Spinal cord (tissue), 10 donors: ENCODE measurements at places on chromosomes 12 and 14.

GRCh38 chr12:113154351-113154973 lies 4.9 kb downstream of the CFAP73 start:
- DNase-seq: no peak

GRCh38 chr14:34219661-34220377 lies 242.2 kb downstream of the SPTSSA start:
- DNase-seq: no peak

- no peak for DNase-seq
These were observed 37.0 kb upstream of the PNMA1 start for GRCh38 chr14:73751157-73751691.

- no peak for DNase-seq
These were observed 104.4 kb upstream of the DIO2 start for GRCh38 chr14:80315681-80316080.

DNA sequence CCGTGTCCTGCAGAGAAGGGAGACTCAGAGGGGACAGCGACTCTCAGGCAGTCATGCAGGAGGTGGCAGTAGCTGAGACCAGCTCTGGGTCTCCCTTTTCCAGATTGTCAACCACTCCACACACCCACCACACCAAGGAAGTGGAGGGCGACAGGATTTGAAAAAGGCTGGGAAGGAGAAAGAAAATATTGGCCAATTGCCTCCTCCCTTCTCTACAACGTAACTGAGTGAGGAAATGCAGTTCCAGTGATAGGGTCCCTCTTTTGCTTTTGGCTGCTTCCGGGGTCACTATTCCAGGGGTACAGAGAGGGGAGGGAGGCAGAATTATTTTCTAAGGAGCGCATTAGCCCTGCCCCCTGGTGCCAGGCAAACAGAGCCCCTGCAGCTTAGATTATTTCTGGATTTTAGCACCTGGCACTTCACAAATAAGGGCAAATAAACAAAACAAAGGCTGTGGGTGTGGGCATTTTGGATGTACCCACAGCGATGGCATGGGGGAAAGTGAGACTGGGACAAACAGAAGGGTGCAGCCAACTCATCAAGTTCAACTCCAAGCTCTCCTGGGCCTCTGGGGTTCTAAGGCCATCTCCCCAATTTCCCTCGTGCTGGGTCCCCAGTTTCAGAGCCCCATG lies 20.4 kb downstream of the ASB2 start:
- DNase-seq: no peak

- DNase-seq: no peak
These were observed 44.3 kb downstream of the KRT80 start for GRCh38 chr12:52147367-52147963.

DNA sequence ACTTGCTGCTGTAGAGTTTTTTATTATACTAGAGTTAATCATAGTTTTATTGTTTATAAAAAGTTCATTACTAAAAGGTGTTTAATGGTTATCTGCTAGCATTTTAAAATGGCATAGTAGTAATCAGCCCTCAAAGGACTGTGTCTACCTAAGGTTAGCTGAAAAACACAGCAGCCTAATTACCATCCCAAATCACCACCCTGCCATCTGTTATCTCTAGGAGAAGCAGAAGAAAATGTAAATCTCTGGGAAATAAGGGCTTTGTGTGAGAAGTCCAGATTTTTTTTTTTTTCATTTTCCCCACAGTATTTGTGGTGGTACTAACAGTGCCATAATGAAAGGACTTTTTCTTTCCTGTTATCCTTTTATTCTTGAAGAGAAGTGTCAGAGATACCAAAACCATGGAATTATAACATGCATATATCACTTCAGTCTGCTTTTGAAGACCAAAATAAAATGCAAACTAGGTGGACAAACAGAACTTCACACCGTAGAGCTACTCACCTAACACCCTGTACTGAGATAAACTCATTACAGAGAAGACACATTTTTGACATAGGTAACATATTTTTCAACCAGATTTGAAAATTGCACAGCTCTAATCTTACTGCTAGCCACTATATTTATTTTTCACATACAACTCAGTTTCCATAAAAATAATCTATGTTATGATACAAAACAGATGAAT lies 876.2 kb downstream of the C12orf50 start:
- DNase-seq: no peak

DNA sequence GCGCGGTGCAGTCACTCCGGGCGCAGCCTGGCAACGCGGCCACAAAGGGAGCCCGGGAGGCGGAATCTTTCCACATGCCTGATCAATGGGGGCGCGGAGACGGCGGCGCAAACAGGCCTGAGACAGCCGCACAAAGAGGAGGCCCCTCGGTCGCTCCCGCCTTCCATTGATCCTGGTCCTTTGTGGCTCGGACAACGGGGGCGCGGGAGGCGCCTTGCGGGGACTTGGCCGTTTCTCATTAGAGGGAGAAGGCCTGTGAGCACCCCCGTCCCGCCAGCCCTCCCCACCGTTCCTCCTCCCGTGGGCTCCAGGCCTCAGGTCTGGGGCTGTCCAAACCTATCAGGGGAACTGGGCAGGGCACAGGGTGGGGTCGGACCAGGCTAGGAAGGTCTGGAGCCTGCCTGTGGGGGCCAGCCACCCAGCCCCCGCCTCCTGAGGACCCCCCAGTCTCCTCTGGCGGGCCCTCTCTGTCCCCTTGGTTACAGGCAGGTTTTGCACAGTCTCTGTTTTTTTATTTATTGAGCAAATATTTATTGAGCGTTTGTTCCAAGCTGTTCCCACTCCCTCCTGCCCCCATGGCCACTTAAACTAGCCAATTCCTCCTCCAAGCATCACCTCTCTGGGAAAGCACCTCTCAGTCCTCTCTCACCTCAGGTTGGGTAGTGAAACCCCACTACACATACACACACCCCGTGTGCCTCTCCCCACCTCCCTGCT lies 29.0 kb upstream of the MSI1 start:
- DNase-seq: no peak

GRCh38 chr12:68129979-68130378 lies 29.6 kb downstream of the IFNG start:
- DNase-seq: no peak

DNA sequence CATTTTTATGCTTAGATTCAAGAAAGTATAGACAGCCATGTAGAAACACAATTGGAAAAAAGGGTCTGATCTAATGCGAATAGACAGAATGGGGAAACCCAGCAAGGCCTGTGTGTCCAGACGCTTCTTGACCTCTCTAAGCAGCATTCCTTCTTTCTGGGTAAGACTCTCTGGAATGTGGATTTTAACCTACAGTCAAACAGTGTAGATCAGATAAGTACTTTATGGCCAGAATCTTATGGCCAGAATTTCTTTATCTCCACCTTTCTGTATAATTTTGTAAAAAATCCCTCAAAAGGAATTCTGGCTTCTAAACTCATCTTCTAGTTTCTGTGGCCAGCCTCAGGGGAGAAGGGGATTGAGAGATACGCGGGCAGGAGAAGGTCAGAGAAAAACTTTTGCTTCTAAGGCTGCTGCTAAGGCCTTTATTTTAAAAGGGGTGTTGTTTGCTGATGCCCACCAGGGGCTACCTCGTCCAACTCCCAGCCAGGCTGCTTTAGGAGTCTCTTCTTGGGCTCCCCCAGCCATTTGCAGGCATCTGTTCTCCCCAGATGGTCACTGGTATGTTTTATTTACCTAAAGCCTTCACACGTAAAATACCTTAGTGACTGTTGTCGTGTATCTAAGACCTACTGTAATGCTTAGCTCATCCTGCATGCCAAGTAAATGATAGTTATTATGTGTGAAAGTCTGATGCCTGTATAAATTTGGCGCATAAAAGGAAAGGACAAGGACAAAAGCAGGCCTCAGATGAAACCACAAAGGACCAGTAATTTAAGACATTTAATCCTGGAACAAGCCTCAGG lies 68.4 kb downstream of the ANO6 start:
- peak; percentile 23 for DNase-seq

DNA sequence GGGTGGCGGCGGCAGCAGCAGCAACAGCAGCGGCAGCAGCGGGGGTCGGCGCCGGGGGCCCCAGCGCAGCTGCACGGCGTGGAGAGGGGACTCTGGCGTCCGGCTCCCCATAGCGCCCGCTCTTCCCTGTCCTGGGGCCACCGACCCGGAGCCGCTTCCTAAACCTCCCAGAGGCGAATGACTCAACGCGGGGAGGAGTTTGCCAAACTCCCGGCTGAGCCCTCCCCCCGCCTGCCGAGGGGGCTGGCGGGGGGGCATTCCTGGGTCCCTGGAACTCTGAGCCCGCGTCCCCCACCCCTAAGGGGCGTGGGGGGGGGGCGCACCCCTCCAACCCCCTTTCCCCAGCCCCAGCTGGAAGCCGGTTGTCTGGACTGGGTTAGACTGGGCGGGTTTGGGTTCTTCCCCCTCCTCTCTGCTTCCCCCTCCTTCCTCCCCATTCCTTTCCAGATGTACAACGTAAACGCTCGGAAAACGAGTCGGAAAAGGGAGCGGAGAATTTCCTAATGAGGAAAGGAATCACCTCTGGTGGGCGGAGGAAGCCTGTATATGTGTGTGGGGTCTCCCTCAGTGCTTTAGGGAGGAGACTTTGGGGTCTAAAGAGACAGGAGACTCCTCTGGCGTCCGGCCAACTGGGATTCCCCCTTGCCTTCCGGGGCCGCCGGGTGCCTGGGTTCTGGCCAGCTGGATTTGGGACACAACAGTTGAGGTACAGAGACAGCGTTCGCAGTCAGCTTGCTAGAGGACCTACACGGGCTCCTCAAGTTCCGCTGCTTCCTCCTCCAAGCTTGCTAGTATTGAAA lies at the start of gene ITGA5:
ITGA5 (minus strand) TSS at position 179 of the 800 bp plus-strand sequence; CDS start at position 111, 68 bp downstream.
- peak; percentile 58 for DNase-seq

- DNase-seq: no peak
These were observed 187.0 kb downstream of the ETV6 start for GRCh38 chr12:11836282-11837151.

GRCh38 chr14:87271331-87271730 lies 721.7 kb downstream of the GALC start:
- DNase-seq: no peak

- no peak for DNase-seq
These were observed 224.8 kb downstream of the ASCL1 start for GRCh38 chr12:103182299-103182698.
